Choroid plexus epithelial cell (primary cell): ENCODE measurements at places on chromosomes 2 and 18.

DNA sequence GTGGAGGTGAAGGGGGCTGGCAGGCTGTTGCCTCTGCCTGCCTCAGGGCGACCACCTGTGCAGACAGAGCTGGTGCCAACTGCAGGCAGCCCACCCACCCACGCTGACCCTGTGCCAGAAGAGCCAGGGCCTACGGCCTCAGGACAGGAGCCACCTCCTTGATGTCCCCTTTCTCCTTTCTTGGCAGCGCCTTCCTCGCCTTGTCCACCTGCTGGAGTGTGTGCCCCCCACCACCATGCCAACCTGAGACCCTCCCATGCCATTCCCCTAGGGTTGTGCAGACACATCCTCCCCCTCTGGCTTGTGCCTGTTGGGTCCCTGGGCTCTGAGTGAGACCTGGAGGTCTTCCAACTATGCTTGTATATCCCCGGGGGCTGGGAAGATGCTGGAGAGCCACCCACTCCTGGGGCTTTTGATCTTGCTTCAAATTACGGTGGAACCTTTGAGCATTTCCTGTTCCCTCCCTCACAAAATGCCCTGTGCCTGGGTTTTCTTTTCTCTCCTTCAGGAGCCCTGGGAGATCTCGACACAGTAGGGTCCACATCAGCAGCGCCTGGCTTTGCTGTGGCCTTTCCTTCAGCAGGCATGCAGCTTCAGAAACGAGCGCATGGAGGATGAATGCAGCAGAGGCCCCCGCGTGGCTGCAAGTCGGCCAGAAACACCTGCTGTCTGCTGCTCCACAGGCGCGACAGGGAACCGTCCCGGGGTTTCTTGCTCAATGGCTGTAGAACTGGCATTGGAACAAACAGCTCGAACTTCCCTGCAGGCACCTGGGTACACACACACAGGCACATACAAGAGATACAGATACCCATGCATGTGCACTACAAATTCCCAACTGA is 65.9 kb upstream of the SH3RF3 start:
- DNase-seq = peak; percentile 5

- DNase-seq = no peak
Measured at GRCh38 chr18:78976765-78977636, 2.6 kb upstream of the SALL3 start.

GRCh38 chr2:195520671-195521155 is 136.3 kb upstream of the SLC39A10 start:
- DNase-seq = peak; percentile 99

- peak; percentile 45 for DNase-seq
Measured at GRCh38 chr2:44997963-44998362, 11.3 kb downstream of the SIX2 start.

- DNase-seq = no peak
Measured at GRCh38 chr2:212494418-212495020, 44.1 kb downstream of the ERBB4 start.

GRCh38 chr2:47221946-47222345 is 66.8 kb upstream of the STPG4 start:
- peak; percentile 70 for DNase-seq

DNA sequence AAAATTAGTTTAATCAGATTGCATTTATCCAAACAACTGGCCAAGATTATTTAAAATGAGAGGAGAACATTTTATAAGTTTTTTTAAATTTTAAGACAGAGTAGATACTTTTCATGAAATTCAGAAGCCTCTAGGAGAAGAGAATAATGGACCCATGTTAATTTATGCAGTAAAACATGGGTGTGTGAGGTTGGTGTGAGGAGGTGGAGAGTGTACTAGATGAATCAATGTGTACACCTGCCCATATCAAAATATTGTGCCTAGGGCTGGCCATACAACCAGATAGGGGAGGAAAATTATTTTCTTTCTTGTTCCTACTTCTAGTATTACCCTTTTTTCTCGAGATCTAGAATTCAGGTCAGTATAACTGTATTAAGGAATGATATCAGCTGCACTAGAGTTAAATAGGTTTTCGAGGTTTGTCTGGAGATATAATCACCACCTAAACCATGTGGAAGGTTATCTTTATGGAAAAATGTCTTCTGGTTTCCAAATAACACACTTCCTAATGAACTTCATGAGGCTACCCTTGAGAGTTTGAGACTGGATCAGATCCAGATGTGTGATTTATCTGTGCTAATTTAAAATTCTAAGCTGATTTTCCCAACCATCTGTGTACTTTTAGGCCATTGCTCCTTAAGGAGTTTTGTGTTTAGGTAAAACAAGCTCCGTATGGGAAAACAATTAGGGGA is 37.6 kb downstream of the TMEM178A start:
- no peak for DNase-seq

DNA sequence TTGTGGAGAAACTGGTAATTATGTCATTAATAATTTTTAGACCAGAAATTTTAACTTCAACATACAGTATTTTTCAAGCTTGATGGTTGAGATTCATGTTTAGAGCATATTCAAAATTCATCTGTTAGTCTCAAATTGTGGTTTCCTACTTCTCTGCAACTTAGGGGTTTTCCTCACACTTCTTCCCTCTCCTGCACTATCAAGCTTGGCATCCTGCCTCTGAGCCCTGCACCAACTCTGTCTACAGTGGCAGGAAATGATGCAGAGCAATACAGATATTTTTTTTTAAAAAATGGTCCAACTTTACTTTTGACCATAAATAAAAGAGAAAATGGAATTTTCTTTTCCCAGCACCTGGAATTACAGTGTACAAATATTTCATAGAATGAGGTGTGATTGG is 247.3 kb downstream of the NUP35 start:
- peak; percentile 19 for DNase-seq

DNA sequence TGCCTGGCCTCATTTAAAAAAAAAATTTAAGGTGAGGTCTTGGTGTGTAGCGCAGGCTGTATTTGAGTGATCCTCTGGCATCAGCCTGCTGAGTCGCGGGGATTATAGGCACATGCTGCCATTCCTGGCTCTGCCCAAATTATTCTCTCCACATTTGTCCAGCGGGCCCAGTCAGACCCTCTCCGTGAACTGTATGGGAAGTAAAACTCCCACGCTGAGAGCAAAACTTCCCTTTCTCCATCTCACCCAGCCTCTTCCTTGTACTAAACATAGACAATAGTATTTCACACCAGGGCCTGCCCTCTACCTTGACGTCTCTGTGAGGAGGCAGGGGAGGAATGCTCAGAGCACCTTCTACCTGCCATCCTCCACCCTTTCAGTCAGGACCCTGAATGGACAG is 37.0 kb downstream of the EIF4E2 start:
- DNase-seq = no peak

GRCh38 chr2:96792772-96793749 is 23.0 kb upstream of the CNNM3 start:
- DNase-seq = no peak

GRCh38 chr2:237613679-237614078 is 13.7 kb upstream of the LRRFIP1 start:
- DNase-seq = no peak

GRCh38 chr2:33339269-33339668 is 137.2 kb upstream of the RASGRP3 start:
- no peak for DNase-seq

- DNase-seq = no peak
Measured at GRCh38 chr2:84459944-84460429, 907 bp upstream of the SUCLG1 start.

DNA sequence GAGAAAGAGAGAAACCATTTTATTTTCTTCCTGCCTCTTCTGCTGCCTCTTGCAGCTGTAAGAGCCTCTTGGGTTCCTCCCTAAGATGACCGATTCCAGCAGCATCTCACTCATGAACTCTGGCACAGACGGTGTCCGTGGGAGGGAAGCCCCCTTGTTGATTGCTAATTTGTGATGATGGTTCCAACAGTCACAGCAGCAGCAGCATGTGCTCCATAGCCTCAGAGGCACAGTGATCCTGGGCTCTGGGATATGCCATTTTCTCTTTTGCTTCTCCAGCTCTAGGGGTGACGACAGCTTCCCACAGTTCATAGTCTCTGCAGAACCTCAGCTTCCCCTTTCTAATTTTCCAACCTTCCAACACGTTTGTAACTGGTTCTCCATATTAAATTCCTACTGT is 324.2 kb upstream of the HS6ST1 start:
- DNase-seq = no peak

- no peak for DNase-seq
Measured at GRCh38 chr2:96102596-96103186, 13.7 kb downstream of the ADRA2B start.

DNA sequence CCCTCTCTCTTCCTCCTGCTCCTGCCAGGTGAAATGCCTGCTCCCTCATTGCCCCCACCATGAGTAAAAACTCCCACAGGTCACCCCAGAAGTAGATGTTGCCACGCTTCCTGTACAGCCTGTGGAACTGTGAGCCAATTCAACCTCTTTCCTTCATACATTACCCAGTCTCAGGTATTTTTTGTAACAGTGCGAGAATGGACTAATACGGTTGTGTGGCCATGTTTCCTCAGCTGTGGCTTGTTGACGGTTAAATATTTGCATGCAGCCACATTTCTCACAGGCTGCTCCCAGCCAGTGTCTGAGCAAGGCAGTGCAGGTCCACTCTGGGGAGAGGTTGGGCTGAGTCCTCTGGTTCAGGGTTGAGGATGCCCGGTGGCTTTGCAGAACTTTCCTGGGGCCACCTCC is 27.8 kb upstream of the COPS8 start:
- no peak for DNase-seq

- no peak for DNase-seq
Measured at GRCh38 chr2:41377837-41378236, 670.0 kb upstream of the PKDCC start.

- peak; percentile 37 for DNase-seq
Measured at GRCh38 chr2:222861411-222862105, 722 bp downstream of the ACSL3 start.

DNA sequence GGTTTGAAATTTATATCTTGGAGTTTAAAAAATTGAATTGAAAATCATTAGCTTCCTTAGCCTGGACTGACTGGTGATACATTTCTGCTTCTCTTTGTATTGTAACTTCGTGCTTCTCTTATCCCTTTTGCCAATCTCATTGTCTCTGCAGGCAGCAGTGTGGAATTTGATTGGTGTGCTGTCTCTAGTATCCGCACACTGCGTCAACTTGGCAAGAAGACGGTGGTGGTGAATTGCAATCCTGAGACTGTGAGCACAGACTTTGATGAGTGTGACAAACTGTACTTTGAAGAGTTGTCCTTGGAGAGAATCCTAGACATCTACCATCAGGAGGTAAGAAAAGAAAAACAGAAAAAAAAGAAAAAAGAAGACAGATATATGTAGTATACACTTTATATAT is 85.9 kb downstream of the CPS1 start:
- DNase-seq = no peak
